ENCODE measurements at places on chromosomes 7 and 10.

- DNase-seq, result no peak
These were observed 194.7 kb upstream of the SEMA3A start for GRCh38 chr7:84389242-84389641.

DNA sequence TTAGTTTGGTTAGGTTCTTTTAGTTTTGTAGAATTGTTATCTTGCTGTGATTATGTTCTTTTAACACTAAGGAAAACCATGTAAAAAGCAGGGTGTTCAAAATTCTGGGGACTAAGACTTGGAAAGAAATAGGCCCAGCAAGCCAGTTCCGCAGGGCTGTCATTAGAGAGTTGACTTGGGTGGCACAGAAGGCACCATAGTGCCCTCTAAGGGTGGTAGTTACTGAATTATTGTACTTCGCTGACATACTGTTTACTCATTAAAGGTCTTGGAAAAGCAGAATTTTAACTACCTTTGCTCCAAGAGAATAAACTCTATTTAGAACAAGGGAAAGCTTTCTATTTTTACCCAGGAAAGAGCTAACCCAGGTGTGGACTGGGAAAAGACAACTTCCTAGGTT is 86.5 kb downstream of the OTUD1 start:
- DNase-seq, result peak; percentile 13

GRCh38 chr10:82742478-82742877 is 867.5 kb downstream of the NRG3 start:
- no peak for DNase-seq

- DNase-seq, result no peak
These were observed 241.5 kb upstream of the PITRM1 start for GRCh38 chr10:3413937-3414666.

- no peak for DNase-seq
These were observed 798 bp downstream of the BLNK start for GRCh38 chr10:96270571-96270970.

DNA sequence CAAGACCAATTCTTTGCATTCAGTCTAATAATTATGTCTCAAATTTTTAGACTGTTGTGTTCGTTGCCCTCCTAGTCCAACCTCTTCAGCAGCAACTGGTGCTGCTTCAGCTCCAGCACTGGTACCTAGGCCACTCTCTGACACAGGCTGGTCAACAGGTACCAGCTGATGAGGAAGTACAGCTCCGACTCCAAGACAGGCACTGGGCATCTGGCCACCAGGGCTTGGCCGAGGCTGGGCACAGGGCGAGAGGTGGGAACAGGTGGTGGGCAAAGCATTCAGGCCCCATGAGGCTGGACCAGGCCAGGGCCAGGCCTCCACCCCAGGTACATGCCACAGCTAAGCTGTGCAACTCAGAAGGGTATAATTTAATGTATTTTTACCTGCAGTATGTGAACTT is 151.5 kb upstream of the AGR3 start:
- DNase-seq, result no peak
